ENCODE measurements at places on chromosomes 7 and 10.

DNA sequence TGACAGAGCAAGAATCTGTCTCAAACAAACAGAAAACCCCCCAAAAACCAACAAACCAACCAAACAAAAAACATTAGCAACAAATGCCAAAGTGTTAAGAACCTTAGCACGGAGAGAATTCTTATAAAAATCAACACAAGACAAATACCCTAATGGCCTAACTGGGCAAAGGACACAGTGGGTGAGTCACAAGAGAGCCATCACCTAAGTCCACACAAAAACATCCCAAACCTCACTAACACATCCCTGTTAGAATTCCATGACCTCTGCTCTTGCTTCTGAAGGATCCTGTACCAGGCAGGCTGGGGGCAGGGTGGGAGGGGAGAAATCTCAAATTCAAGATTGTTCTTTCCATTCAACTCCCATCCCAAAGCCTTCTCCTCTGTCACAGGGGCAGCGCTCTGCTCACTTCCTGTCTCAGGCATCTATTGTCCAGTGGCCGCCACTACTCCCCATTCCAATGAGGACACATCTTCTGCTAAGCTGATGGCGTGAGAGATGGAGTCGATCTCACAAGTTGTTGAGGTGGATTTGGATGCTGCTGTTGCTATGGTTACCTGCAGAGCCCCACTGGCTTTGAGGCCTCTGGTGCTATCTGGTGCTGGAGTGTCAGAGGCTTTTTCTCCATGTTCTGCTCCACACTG lies 9.2 kb downstream of the IL15RA start:
- DNase-seq = no peak

- DNase-seq = no peak
These were observed 227.1 kb downstream of the AGMO start for GRCh38 chr7:15334536-15335263.

DNA sequence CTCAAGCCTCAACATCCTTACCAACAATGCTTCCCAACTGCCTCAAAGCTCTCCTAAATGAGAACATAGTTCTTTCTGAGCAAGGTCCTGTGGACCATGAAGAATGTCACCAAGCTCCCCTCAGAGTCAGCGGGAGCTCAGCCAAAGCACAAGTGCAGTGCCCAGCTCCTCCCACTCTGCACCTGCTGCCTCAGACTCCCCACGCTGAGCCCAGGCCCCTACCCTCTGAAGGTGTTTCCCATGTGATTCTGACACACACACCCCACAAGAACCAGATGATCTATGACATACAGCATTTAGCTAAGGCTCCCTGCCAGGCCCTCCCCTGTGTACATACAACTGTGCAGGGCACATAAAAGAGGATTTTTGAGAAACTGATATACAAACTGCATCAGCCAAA lies 19.2 kb downstream of the ERCC6 start:
- no peak for DNase-seq

DNA sequence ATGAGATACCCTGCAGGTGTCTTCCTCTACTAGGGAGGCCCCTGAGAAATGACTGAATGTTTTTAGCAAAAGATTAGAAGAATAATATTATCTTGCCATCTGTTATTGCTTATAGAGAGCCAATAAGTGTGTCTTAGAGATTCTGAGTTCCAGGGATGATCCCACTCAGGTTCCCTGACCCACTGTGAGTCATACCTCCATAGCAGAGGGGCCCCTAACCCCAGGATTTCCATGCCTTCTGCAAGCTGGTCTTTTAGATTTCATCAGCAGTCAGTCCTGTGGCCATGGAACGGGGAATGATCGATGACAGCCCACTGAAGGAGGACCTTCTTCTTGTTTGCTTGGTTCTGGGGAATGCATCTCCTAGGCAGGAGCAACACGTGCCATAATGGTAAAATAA lies 333.4 kb downstream of the KCNMA1 start:
- no peak for DNase-seq

DNA sequence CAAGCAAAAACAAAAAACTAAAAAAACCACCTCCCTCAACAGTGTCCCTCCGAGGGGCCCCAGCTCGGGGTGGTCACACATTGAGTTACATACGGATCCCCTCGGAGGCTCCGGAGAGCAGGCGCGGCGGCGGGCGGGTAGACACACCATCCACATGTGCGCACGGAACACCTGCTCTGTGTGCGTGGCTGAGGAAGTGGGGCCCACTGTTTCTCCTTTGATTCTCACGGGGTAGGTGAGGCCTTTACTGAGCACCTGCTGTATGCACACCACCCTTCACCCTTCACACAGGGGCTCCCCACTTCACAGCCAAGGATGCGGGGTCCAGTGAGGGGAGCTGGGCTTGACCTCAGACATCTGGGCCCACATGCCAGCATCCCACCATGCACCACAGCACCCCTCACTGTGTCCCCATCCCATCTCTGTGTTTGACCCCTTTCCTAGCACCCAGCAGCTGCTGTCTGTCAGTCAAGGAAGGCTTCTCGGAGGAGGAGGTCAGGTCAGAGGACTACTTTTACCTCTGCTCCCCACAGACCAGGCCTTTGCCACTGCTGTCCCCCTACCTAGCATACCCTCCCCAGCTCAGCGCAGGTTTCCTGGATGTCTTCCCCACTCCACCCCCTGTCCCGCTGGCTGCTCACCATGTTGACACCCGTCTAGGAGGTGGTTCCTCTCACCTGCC lies 71.1 kb downstream of the MICALL2 start:
- no peak for DNase-seq

DNA sequence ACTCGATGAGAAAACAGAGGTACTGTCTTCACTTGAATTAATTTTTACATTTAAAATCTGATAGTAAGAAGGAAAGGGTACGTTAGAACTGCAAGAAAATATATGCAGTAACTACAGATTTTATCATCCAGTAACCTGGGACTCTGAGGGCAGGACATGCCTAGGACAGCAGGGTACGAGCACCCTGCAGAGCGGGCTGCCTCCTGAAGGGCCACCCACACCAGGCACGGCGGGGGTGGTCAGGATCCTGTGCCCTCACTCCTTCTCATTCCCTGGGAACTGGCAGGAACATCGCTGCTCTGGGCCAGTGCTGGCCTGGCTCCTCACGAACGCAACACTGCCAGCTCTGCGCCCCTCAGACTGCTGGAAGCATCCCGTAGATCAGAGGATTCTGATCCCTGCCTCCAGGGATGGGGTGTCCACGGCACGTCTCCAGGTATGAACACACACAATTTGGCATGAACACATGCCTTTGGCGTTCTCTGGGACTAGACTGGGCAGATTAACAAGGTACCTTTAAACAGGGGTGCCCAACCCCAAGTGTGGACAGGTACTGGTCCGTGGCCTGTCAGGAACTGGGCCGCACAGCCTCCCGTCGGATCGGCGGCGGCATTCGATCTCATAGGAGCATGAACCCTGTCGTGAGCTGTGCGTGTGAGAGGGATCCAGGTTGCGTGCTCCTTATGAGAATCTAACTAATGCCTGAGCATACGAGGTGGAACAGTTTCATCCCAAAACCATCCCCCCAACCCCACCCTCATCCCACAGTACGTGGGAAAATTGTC lies 99.3 kb upstream of the FAM20C start:
- DNase-seq = no peak

- no peak for DNase-seq
These were observed 148.3 kb downstream of the SVIL start for GRCh38 chr10:29486433-29486832.

GRCh38 chr7:30181736-30182522 lies 47.1 kb downstream of the MTURN start:
- no peak for DNase-seq

GRCh38 chr7:84009051-84009450 lies 185.5 kb downstream of the SEMA3A start:
- no peak for DNase-seq

DNA sequence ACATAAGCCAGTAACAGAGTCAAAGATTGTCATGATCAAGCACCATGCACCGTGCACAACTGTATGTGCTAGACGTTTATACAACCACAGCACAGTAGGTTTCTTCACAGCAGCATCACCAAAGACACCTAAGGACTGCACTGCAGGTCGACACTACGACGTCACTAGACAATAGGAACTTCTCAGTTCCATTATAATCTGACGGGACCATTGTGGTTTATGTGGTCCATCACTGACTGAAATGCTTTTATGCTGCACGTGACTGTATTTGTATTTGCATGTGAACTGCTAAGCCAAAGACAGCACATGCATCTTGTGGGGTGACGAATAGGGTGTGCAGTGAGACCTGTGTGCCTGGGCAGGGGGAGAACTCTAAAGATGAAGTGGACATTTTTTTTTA lies 164.9 kb downstream of the PARD3 start:
- DNase-seq = no peak

Data from globus pallidus (tissue), 1 donor.